ENCODE measurements at places on chromosomes 11 and 22. TPM values are rescaled to one million over a fixed set of nuclear protein-coding genes. Genes with fewer than 3 reads are reported as not detected.
A peak's percentile ranks its signal among the peaks of the same experiment; 100 is the strongest.

DNA sequence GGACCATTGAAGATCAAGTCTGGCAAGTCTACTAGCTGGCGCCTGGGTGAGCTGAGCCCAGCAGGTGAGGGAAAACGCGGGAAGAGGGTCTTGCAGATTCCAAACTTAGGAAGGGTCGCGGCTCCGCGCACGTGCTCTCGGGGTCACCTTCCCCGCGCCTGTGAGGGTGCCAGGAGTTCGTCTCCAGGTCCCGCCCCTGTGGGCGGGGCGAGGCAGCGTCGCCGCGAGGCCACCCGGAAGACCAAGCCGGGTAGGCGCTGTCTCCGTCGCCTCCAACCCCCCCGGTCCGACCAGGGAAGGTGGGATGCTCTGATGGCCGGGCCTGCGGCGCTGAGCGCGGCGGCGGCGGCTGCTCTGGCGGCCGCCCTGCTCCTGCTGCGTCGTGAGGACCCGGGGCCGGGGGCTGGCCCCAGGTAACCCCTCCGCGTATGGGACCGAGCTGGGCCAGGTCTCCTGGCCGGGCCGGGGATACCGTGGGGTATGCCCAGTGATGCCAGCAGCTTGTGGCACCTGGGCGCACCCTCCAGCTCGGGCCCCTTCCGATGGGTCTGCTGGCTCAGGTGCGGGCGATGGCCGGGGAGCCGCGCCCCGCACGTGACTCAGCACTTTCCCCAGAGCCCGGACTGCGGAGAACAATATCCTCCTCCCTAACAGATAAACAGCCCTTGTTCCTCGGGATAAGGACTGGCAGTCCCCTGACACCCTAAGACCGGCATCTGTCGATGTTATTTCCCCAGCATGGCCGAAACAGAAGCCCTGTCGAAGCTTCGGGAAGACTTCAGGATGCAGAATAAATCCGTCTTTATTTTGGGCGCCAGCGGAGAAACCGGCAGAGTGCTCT lies at the start of gene HTATIP2:
HTATIP2 (plus strand) TSS at position 215 of the 841 bp plus-strand sequence; CDS start at position 739, 524 bp downstream.
- peak; percentile 72 for DNase-seq

DNA sequence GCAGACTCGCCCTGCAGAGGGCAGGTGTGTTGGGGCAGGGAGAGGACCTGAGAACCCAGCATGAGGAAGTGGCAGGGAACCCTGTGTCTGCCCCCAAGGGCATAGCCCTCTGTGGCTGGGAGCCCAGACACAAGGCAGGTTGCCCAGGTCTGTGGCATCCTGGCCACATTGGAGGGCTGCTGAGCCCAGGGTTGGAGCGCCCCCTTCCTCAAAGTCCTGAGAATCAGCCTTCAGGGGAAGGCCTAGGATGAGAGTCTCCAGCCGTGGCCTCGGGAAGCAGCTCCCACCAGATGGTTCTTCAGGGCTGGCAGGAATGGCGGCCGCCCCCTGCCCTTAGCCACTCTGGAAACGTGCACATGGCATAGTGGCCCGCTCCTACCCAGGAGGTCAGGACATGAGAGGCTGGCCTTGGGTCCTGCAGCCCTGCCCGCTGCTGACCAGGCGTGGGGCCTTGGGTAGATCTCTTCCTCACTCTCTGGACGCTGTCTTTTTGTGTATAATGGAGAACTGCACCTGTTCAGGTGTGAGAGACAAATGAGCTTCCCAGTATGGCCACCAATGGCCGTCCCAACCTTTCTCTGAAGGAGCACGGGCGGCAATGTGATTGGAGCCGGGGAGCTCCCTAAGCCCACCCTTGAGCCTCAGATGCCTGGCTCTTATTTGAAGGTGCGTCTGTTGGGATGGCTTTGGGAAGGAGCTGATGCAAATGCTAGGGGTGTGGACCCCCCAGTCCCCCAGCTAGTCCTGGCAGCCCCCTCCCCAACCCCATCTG lies 4.6 kb upstream of the CDC42BPG start:
- no peak for DNase-seq

GRCh38 chr11:20002312-20003216 lies 157.7 kb downstream of the DBX1 start:
- DNase-seq = no peak

DNA sequence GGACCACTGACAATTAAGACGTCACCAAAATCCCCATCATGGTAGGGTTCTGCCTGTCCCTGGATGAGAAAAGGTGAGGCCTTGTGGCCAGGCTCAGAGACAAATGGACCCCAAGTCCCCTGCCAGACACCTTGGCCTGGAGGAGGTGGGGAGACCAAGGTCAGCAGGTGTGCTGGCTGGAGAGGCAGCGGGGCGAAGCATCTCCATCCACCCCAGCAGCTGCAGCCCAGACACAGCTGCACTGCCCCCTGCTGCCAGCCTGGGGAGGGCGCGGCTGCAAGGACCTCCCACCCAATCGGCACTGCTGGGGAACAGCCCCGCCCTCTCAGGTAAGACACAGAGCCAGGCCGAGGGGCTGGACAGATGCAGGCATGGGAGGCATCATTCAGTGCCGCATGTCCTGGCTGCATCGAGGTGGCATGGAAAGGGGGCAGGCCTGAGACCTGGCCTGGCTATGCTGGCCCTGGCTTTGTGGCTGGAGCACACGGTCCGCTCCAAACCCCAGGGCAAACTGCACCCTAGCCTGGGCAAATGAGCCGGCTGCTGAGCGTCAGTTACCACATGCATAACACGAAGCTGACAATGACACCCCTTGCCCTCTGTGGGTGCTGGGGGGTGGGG lies 12.2 kb upstream of the MFNG start:
- no peak for DNase-seq

DNA sequence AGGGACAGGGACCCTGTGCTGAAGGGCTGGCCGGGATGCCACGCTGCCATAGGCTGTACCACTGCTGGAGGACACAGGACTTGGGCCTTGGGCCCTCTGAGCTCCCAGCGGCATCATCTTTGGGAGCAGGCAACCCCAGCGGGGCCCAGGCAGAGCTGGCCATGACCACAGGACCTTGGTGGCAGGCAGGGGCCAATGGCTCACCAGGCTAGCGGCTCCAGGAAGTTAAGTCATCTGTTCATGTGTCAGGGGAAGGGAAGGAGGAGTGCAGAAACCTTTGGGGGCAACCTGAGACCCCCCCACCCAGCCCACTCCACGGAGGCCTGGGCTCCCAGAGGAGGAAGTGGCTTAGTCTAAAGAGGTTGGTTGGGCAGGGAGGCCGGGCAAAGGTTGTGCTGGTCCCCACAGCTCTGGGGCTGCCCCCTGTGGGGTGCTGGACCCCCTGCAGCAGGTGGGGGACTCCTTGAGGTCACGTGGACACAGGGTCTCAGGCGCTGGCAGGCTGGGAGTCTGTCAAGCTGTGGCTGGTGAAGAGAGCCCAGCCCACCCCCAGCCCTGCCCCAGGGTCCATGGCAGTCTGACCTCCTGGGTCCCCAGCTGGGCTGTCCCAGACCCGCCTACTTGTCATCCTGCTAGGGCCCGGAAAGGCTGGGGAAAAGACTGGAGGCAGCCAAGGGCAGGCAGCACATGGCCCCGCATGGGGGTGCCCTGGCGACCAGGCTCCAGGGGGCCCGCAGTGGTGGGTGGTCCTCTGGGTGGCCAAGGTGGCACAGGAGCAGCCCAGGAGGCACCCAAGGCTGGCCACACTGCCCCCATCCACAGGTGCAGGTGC lies 184.3 kb downstream of the IGLL1 start:
- no peak for DNase-seq

- no peak for DNase-seq
These were observed 27.3 kb downstream of the RRP7A start for GRCh38 chr22:42492323-42492690.

- DNase-seq = no peak
These were observed 23.0 kb upstream of the TTLL12 start for GRCh38 chr22:43209971-43210370.

- DNase-seq = no peak
These were observed 72.6 kb upstream of the TCF20 start for GRCh38 chr22:42343121-42343454.

GRCh38 chr11:21492931-21493330 lies 700.0 kb upstream of the ANO5 start:
- no peak for DNase-seq

DNA sequence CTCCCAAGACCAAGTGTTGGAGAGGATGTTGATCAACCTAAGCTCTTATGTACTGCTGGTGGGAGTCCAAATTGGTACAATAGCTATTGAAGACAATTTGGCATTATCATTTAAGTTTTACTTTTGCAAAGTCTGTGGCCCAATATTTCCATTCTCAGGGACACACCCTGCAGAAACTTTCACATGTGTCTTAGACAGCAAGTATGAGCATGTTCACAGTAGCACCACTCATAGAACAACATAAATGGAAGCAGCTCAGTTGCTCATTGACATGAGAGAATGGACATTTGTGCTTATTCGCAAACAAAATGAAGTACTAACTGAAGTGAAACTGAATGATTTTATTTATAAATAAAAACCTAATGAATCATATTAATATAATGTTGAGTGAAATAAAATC lies 135.5 kb downstream of the NOX4 start:
- no peak for DNase-seq

GRCh38 chr22:50445880-50446707 lies 28.7 kb downstream of the SBF1 start:
- DNase-seq = no peak

DNA sequence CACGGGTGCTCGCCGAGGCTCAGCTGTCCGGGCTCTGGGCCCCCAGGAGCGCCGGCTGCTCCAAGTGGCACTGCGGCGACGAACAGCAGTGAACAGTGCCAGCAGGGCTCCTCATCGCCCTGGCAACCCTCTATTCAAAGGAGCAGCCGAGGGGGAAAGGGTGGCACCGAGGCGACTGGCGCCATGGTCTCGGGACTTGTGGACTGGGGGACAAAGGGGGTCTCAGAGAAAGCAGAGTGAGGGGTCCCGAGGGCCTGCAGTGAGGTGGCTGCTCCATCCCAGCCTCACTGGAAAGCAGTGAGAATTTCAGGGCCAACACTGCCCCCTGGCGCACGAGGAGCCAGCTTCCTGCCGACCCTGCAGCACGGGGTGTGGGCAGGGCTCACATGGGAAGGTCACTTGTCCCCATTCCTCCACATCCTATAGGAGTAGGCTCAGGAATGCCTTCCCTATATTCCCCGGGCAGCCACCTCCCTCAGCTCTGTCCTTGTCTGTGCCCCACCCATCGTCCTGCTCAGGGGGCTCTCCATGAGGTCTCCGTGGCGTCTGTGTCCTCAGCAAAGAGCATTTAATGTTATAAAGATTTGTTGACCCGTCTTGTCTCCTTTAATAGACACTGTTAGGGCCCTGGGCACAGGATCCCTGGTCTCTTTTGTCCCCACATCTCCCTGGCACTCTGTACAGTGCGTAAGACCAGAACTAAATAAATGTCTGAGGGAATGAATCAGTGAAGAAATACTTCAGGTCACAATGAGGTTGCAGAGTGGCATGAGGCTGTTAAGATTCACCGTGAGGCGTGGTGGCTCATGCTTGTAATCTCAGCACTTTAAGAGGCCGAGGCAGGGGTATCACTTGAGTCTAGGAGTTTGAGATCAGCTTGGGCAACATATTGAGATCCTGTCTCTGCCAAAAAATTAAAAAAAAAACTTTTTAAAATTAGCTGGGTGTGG lies 26.4 kb downstream of the LRFN4 start:
- DNase-seq = no peak

DNA sequence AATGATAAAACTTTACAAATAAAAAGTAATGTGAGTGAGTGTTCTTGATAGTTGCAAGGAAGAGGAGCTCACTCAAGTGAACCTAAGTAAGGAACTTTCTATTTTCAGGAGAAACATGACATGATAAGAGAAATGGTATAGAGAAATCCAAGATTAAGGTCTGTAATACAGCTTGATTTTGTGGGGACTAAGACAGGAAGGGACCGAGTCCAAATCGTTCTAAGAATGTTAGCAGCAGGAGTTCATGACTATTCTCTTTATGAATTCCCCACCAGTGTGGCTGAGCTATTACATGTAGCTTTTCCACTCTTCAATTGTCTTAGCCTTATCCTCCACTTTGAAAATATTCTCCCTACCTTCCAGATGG lies 698.6 kb upstream of the ARHGAP42 start:
- no peak for DNase-seq

GRCh38 chr11:78390809-78391208 lies 26.8 kb downstream of the GAB2 start:
- DNase-seq = no peak

NTM gene
- not detected for total RNA-seq

TMPRSS13 gene
- 0.51 TPM for total RNA-seq

All from uterus (tissue), 4 donors.